Stimulated activated CD8-positive, alpha-beta memory T cell treated with anti-CD3 and anti-CD28 coated beads, Interleukin-7, amount 100 ng/mL, for 4 hours (primary cell): ENCODE measurements at places on chromosomes 2 and 18.

DNA sequence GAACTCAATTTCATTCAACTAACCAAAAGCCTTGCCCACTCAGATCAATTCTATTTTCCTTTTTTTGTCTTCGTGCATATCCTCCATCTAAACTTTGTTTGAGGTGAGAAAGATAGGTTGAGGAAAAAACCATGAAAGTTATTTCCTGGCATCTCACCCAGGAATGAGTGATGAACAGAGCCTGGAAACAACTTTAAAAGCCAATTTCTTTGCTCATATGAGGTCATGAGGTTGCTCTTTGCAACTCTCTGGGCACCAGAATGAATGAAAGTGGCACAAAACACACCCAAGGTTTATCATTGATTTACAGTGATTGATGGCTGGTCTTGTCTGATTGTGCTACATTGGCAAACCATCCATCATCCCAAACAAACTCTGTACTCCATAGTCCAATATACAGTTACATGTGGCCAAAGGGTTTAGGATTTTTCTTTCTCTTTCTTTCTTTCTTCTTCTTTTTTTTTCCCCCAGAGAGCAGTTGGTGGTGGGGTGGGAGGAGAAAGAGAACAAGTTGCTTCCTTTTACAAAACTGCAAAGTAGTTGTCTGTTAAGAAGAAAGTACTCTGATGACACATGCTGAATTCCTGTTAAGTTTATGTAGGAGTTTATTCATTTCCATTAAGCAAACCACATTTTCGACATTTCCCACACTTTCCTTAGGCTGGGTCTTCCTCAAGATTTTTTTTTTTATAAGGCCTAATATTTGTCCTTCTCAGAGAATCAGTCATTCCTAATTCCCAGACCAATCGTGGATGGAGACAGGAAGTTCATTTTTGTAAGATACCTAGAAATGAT lies 575.9 kb upstream of the ZEB2 start:
- DNase-seq = no peak

GRCh38 chr2:117956036-117956796 lies 57.7 kb downstream of the CCDC93 start:
- DNase-seq = no peak

DNA sequence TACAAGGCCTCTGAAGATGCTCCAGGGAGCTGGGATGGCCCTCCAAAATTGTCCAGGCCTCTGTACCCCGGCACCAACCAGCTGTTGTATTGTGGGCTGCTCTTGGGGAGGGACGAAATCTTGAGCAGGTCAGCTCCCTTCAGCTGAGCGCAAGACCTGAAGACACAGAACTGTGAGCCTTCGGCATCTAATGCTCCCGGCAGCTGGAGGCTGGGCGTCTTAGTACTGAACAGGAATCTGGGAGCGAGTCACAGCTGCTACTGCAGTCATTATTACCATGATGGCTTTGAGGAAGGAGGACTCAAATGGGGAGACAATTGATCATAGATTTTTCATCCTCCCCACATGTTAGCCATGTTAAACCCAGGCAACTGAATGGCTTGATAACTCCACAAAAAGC lies 83.0 kb upstream of the LTBP1 start:
- DNase-seq = no peak

DNA sequence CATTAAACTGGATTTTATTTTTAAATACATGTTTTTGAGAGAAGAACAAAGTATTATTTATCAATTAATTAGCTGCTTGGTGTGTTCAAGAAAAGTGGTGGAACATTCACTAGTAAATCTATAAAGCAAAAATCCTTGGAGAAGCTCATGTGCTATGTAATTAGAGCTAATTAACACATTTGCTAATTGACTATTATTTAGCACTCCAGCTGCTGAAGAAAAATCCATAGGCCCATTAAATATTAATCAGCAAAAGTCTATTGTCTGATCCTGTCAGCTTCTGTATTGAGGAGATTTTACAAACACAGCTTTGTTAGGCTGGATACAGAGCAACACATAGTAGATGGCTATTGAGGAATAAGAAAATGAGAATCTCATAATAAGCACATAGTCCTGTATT lies 336.1 kb downstream of the RBM43 start:
- DNase-seq = no peak
